ENCODE measurements at places on chromosomes 2 and 18.

GRCh38 chr18:3400567-3401296, 49.2 kb upstream of the TGIF1 start:
- no peak for DNase-seq

DNA sequence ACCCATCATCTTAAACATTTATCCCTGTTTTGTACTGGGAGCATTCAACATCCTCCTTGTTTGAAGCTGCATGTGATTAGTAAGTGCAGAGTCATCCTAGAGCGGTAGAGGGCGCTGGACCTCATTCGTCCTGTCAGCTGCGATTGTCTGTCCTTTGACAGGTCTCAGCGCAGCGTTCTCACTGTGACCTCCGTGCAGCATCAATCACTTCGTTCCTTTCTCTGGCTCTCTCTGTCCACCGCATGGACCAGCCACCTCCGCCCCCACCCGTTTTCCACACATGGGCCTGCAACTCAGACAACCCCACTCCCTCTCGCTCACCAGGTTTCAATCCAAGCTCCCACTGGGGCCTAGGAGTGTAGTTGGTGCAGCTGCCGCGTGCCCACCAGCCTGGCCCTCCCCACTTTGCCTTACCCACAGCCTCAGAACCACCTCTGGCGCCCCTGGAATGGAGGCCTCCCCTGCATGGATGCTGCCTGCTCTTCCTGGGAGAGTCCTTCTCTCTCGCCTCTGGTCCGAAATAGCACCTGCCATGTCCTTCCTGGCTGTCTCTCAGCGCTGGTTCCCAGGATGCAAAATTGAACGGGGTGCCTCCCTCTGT, 90.5 kb downstream of the NDUFA10 start:
- DNase-seq = peak; percentile 20

GRCh38 chr18:48123324-48123723, 192.9 kb upstream of the SMAD2 start:
- no peak for DNase-seq

GRCh38 chr2:101197215-101197745, 46.1 kb upstream of the TBC1D8 start:
- no peak for DNase-seq

DNA sequence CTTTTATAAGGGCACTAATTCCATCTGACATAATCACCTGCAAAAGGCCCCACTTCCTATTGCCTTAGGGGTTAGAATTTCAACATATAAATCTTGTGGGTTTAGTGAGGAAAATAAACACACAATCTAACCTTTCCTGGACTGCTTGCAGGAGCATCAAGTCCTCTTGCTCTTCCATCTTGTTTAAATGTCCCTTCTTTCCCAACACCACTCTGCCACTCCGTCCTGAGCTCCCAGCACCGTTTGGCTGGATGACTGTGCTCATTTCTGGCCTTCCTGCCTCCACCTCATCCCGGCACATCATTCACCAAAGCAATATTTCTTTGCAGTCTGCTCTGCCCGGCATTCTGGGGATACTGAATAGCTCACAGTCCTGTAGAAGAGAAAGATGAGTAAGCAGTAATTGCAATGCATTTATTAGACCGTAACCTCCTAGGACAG, 247.8 kb downstream of the BCL2 start:
- DNase-seq = no peak

DNA sequence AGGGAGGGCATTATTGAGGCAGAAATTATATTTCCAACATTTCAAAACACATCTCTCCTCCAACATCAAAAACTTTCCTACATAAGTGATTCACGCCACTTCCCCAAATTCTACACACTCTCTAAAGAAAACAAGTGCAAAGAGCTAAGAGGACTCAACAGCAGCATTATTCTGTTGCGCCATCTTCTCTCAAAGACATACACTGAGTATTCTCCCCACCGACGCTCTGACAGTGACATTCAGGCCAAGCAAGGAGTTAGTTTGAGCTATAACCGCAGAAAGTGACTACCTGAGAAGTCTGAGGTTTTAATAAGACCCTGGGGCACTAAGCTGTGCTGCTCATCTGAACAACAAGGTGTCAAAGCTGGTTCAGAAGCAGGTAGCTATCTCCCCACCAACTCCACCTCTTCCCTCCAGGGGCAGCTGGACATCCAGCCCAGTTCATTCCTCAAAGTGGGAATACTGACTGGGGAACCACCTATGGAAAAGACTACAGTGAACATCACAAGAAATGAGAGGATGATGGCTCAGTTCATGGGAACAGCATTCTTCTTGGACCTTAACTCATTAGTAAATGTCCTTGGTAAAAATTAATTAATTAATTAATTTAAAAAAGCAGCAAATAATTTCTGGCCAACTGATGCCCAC, 309.5 kb upstream of the CCDC68 start:
- DNase-seq = no peak

GRCh38 chr2:164847981-164848741, 6.5 kb upstream of the COBLL1 start:
- DNase-seq = no peak

DNA sequence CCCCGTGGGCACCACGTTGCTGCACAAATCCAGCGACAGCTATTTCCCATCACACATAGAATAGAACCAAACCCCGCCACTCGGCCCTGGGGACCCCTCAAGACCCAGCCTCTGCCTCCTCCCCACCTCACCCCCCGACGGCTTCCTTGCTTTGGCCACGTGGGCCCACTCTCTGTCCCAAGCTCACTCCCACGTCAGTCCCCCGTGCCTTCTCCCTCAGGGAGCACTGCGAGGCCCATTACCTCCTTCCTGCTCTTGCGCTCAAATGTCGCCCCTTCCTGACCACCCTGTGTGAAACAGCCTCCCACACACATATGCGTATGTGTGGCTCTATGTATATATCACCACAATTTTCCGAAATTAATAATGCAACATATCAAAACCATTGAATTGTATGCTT, 239.7 kb downstream of the SH3BP4 start:
- DNase-seq = no peak

GRCh38 chr2:231455890-231456289, 8.4 kb downstream of the NCL start:
- DNase-seq = no peak

DNA sequence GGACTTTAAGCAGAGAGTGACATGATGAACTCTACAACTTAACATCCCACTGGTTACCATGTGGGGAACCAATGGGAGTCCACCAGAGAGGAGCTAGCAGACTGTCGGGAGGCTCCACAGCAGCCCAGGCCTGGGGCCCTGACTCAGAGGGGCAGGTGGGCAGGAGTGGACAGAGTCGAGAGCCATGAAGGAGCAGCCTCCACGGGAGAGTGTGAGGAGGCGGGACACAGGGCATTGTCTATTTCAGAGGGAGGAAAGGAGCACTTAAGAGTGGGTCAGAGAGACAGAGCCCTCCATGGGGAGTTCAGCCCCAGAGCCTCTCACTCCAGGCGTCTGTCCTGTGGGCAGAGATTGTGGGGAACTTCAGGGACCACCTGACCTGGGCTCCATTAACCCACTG, 118.7 kb downstream of the CYP26B1 start:
- DNase-seq = no peak

DNA sequence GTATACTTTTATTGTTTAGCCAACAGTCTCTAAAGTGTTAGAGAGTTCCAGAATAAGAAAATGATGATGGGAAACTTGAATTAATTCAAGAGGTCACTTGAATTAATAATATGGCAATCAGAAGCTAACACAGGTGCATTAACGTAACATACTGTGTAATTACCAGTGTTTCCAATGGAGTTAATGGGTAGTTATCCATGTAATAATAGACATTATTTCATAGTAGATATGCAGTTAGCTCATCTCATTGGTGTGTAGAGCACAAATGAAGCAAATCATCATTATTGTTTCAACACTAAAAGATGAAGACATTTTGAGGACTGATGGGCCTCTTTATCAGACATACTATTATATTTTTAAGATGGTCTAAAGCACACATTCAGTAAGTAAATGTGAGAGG, 460.3 kb upstream of the HNRNPA3 start:
- DNase-seq = no peak

DNA sequence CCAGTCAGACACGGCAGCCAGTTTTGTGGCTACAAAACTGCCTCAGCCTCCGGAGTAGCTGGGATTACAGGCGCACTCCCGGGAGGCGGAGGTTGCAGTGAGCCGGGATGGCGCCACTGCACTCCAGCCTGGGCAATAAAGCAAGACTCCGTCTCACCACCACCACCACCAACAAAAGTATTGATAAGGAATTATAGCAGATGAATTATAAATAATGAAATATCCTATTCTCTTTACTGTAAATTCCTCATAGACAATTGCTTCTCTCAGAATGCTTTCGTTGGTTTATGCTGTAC, 1.4 kb upstream of the FAM161A start:
- no peak for DNase-seq

- no peak for DNase-seq
Observed at GRCh38 chr2:59250307-59250677, 1009.2 kb upstream of the FANCL start.

DNA sequence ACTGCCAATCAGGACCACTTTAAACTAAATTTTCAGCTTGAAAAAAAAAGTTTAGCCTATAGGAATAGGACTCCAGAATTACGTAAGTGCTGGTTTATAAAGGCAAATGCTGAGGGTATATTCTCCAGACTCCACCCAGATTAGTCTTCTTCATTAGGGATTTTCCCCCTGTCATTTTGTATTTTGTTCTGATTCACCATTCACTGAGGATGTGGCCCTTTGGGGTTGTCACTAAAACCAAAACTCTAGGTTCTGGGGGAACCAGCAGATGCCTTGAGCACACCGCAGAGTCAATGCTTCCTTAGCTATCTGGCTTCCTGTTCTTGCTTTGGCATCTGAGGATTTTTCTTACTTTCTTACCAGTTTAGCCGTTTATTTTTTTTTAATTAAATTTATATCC, 10.5 kb downstream of the SCYGR4 start:
- no peak for DNase-seq

GRCh38 chr18:11981192-11981542, at the start of gene IMPA2:
TSS of gene IMPA2 (plus strand) at chr18:11981507. CDS start at chr18:11981670, 163 bp downstream.
- no peak for DNase-seq

GRCh38 chr18:29596959-29597358, 1420.0 kb upstream of the CDH2 start:
- no peak for DNase-seq

DNA sequence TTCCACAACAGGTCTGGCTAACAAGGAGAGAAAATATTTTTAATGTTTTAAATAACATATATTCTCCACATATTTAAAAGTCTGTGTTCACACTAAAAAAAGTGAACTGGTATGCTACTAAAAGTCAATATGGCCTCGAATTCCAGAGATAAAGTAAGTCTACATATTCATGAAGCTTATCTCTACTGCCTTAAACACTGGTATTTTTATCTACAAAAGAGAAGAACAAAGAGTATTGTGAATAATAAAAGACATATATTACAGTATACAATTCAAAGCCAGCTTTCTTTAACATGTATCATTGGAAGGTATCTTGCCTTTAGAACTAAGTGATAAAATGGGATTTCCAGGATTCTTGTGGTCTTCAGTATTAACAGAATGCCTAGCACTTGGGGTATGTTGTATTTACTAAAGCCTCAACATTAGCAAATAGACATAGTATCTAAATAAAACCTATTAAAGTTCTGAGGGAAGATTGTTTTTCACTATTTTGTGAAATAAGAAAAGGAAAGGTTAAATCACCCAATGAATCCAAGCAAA, 302.8 kb upstream of the CCDC68 start:
- DNase-seq = no peak

- DNase-seq = no peak
Observed at GRCh38 chr2:24304631-24305030, 55.7 kb downstream of the ITSN2 start.

DNA sequence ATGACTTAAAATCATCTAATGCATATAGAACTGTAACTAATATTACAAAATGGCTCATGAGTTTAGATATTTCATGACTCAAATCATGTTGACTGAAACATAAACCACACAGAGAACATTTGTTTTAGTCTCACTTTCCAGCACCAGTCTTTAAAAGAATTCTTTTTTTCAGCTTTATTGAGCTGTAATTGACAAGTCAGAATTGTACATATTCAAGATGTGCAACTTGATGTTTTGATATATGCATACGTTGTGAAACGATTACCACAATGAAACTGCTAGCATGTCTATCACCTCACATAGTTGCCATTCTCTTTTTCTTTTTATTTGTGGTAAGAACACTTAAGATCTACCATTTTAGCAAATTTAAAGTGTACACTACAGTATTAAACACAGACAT, 25.0 kb upstream of the TMEM178A start:
- no peak for DNase-seq

GRCh38 chr2:242075696-242076095, 206.2 kb downstream of the RTP5 start:
- DNase-seq = no peak

DNA sequence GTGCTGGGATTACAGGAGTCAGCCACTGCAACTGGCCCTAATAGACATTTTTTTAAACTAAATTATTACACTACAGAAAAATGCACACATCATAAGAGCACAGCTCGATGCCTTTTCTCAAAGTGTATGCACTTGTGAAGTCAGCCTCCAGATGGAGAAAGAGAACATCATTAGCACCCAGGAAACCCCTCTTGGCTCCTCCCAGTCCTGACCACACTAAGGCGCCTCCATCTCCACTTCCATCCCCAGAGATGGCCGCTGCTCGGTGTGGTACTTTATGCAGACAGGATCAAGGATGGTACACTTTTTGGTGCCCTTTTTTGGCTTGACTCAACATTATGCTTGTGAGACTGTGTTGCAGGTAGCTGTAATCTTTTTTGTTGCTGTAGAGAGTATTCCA, 34.8 kb downstream of the RRM2 start:
- DNase-seq = no peak

- no peak for DNase-seq
Observed at GRCh38 chr18:65458871-65459270, 291.9 kb upstream of the CDH7 start.

DNA sequence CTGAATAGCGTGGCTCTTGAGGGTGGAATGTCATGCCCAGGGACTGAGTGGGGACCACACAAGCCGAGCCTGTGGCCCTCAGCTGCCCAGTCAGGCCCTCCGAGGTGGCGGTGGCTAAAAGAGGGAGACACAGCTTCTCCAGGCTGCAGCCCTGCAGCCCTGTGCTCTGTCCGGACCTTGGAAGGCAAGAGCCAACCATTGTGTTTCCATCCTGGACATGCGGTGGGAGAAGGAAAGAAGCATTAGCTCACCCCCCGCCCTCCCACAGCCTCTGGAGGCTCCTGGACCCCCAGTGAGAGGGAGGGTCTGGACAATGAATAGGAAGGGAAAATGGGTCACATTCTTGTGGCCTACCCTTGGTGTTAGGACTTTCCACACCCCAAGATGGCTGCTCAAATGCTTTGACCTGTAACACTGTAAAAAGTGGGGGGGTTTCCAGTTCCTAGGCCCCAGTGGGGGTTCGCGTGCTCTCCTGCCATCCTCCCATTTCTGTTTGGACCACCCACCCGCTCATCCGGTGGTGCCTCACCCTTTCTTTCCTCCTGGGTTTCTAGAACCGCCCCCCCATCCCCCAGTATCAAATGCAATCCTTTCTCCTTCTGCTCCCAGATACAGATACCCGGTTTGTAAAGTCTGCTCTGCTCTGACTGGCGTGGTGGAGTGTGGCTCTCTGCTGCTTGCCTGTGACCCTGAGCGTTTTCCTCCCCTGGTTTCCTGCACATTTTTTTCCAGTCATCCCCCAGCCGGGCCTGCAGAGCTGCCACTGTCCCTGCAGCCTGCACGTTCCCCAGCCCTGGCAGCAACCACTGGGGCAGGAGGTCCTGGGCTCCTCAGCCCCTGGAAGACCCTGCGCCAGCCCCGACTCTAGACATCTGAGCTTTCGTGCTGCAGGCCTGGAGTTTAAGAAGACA, 36.3 kb upstream of the SMAD7 start:
- no peak for DNase-seq
